ENCODE measurements at places on chromosomes 7 and 10. TPM values are rescaled to one million over a fixed set of nuclear protein-coding genes. Genes with fewer than 3 reads are reported as not detected.

ASIC3 gene
- total RNA-seq = 6.7 TPM

MMRN2 gene
- total RNA-seq = not detected

GRCh38 chr10:130471486-130471885 is 335.3 kb downstream of the GLRX3 start:
- no peak for DNase-seq

- DNase-seq = no peak
These were observed 21.7 kb downstream of the HIBADH start for GRCh38 chr7:27640884-27641574.

DNA sequence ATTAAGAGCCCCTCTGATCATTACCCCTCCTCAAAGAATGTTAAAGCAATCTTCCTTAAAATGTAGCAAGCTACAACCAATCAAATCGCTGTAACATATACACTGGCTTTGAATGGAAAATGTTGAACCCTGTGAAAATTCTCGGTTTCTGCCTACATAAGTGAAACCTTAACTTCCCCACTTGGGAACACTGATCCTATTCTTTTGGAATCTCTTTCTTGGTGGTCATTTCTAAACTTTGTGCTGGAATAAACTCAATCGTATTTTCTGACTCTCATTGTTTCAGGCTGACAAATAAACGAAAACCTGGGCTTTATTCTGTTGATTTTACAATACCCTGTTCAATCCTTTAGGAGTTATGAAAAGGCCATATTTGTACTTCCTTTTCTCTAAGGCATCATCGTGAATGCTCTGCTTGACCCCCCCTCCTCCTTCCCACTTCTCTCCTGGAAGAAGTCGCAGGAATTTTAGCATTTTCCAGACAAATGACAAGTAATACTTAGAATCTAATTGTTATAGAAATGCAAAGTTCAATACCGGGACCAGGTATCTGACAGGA is 155.1 kb upstream of the FAM13C start:
- DNase-seq = no peak

- DNase-seq = no peak
These were observed 20.6 kb upstream of the HSPB1 start for GRCh38 chr7:76281706-76282343.

GRCh38 chr10:42879380-42880254 is 97.0 kb downstream of the BMS1 start:
- DNase-seq = no peak

Measured in A673 (cell line).